ENCODE measurements at places on chromosomes 12 and 14.
A peak's percentile ranks its signal among the peaks of the same experiment; 100 is the strongest.

GRCh38 chr14:80906336-80906735 lies 35.2 kb downstream of the CEP128 start:
- no peak for DNase-seq
- H3K4me3 ChIP-seq = no peak overlapping the region
- H3K27ac ChIP-seq = no peak overlapping the region
- no peaks in the 10 kb centered on the region for H3K27me3 ChIP-seq
- no peaks in the 10 kb centered on the region for H3K4me1 ChIP-seq
- H3K36me3 ChIP-seq = peaks cover 22% of the 10 kb centered on the region

- no peaks in the 10 kb centered on the region for H3K27me3 ChIP-seq
- peaks cover 3% of the 10 kb centered on the region for H3K36me3 ChIP-seq
- no peak overlapping the region for H3K4me3 ChIP-seq
Measured at GRCh38 chr12:27637524-27637923, 58.7 kb upstream of the REP15 start.

DNA sequence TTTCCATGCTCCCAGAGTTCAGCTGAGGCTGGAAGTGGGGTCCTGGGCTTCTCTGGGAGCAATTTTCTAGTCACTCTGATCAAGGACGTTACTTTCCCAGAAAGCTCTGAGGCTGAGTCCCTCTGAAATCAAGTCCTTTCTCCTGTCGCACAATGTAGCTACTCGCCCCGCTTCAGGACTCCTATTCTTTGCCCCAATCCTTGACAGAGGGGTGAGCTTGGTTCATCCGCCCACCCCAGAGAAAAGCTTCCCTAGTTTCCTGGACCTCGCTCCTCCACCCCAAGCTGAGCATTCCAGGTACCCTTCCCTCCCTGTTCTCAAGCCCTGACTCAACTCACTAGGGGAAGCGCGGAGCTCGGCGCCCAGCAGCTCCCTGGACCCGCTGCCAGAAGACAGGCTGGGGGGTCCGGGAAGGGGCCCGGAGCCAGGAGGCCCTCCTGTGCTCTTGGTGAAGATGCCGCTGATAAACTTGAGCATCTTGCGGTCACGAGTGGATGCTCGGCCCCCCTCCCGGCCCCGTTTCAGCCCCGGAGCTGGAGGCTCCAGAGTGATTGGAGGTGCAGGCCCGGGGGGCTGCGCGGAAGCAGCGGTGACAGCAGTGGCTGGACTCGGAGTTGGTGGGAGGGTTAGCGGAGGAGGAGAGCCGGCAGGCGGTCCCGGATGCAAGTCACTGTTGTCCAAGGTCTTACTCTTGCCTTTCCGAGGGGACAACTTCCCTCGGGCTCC lies 1.6 kb downstream of the AGAP2 start:
- H3K36me3 ChIP-seq = no peaks in the 10 kb centered on the region
- H3K27me3 ChIP-seq = peaks cover 91% of the 10 kb centered on the region
- H3K4me1 ChIP-seq = peaks cover 21% of the 10 kb centered on the region
- no peak for DNase-seq
- no peak overlapping the region for H3K27ac ChIP-seq

- no peaks in the 10 kb centered on the region for H3K36me3 ChIP-seq
- H3K4me1 ChIP-seq = peaks cover 8% of the 10 kb centered on the region
- no peak overlapping the region for H3K27ac ChIP-seq
- H3K4me3 ChIP-seq = peak overlapping the region; percentile 65
Measured at GRCh38 chr14:35532783-35533356, 1.1 kb upstream of the INSM2 start.

- no peak for DNase-seq
- peaks cover 19% of the 10 kb centered on the region for H3K4me1 ChIP-seq
- H3K36me3 ChIP-seq = no peaks in the 10 kb centered on the region
- H3K27me3 ChIP-seq = no peaks in the 10 kb centered on the region
Measured at GRCh38 chr12:20588042-20588441, 107.1 kb upstream of the SLCO1C1 start.

DNA sequence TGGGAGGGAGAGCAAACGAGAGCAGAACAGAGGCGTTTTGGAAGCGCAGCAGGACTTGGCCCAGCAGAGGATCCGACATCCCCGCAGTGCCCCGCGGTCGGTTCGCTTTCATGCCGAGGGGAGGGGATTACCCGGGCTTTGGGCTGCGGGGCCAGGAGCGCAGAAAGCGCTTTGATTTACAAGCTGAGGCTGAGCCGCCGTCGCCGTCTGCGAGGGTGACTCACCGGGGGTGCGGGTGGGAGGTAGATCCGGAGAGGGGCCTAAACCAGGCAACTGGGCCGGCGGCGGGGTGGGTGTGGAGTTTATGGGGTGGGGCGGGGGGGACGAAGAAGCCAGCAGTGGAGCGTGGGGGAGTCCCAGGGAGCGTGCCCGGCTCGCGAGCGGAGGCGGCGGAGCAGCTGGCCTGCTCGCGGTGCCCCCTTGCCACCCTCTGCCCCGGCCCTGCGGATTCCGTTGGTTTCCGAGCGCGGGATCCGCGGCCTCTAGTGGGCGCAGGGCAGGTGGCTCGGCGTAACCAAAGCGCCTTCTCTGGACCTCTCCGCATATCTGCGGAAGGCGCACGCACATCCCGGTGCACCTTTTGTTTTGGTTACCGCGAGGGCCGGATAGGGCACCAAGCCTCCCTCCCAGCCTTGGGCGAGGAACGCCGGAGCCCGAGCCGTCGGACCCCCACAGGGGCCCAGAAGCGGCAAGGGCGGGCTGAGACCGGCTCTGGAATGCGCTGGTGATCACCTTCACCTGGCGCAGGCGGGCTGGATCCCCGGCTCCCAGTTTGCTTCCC lies 2.6 kb downstream of the SIX4 start:
- DNase-seq = peak; percentile 33
- peaks cover 55% of the 10 kb centered on the region for H3K27me3 ChIP-seq
- H3K36me3 ChIP-seq = no peaks in the 10 kb centered on the region
- H3K27ac ChIP-seq = no peak overlapping the region

- H3K27me3 ChIP-seq = peaks cover 51% of the 10 kb centered on the region
- DNase-seq = peak; percentile 72
- peaks cover 32% of the 10 kb centered on the region for H3K4me1 ChIP-seq
Measured at GRCh38 chr12:78864403-78864869, at the start of gene SYT1. TSS of gene SYT1 (plus strand) at chr12:78864774.

DNA sequence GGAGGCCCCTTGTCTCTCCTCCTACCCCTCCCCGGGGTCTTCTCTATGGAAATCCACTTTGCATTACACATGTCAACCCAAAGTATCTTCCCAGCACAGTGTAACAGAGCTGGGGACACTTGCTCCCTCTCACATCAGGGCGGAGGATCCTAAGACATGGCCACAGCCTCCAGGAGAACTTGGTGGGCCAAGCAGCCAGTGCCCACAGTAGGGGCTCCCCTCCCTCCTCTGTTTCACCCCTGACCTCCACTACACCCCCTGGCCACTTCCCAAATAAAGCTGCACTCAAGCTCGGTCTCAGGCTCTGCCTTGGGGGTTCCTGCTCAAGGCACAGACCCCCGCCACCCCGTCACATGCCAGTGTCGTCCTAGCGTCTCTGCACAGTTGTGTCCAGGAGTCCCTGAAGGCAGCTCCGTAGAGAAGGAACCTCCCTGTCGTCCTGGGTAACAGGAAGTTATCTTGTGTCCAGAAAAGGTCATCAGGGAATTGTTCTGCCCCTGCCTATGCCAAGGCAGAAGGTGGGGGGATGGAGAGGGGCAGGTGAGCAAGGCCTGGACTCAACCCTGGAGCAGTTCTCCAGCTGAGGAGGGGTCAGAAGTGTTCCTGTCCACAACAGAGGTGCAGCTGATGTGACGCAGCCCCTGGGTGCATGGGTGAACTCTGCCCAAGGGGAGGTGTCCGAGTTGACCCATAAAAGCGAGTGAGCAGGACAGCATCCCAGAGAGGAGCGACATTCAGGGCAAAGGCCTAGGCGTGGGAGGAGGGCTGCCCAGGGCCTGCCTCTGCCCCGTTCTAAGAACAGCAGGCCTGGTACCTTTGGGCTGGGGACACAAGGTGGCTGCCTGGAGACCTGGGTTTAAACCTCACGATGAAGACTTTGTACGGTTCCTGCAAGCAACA lies 25.5 kb downstream of the DIO3 start:
- no peak overlapping the region for H3K4me3 ChIP-seq
- H3K27me3 ChIP-seq = no peaks in the 10 kb centered on the region
- H3K36me3 ChIP-seq = no peaks in the 10 kb centered on the region
- DNase-seq = no peak
- H3K27ac ChIP-seq = peak overlapping the region; percentile 67

DNA sequence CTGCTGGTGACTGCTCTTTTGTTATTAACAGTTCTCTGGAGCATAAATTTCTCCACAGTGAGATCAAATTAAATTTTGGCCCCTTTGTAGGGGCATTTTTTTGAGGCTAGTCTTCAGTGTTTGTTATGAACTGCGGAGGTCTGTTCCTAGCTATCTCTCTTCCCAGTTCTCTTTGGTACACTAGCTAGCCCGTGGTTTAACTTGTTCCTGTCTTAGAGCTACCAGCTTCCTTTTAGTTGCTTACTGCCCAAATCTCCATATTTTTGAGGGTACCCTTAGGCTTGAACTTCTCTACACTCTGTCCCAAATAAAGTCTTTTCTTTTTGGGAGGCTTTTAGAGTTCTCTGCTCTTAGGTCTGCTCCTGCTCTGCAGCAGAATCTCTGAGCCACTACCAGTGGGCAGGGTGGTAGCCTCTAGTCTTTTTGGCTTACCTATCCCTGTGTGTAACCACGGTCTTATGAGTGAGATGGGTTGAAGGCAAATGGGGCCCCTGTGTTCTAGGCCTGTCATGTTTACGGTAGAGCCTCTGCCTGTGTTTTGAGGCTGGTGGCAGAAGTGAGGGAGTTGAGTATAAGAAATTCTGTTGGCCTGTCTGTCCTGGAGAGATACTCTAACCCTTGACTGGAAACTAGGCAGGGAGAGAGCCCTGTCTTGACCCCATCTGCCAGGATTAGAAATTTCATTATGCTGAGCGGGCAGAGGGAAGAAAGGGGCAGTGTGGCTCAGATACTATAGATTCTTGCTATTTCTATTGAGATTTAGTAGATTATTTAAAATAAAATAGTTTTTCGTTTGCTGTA lies 21.0 kb downstream of the CNOT2 start:
- no peaks in the 10 kb centered on the region for H3K27me3 ChIP-seq
- H3K27ac ChIP-seq = peak overlapping the region; percentile 57
- H3K36me3 ChIP-seq = peaks cover 19% of the 10 kb centered on the region
- peaks cover 33% of the 10 kb centered on the region for H3K4me1 ChIP-seq
- H3K4me3 ChIP-seq = no peak overlapping the region

GRCh38 chr14:22753586-22753985 lies 12.9 kb upstream of the OXA1L start:
- H3K27ac ChIP-seq = no peak overlapping the region
- H3K4me3 ChIP-seq = no peak overlapping the region
- H3K36me3 ChIP-seq = no peaks in the 10 kb centered on the region
- H3K27me3 ChIP-seq = peaks cover 3% of the 10 kb centered on the region
- H3K4me1 ChIP-seq = peaks cover 1% of the 10 kb centered on the region

GRCh38 chr12:52856787-52857186 lies 8.0 kb upstream of the KRT78 start:
- no peak overlapping the region for H3K4me3 ChIP-seq
- no peaks in the 10 kb centered on the region for H3K4me1 ChIP-seq
- no peak for DNase-seq
- peaks cover 36% of the 10 kb centered on the region for H3K27me3 ChIP-seq
- no peaks in the 10 kb centered on the region for H3K36me3 ChIP-seq
- H3K27ac ChIP-seq = no peak overlapping the region
